ENCODE measurements at places on chromosomes 12 and 14. TPM values are rescaled to one million over a fixed set of nuclear protein-coding genes. Genes with fewer than 3 reads are reported as not detected.

CISTR gene
- total RNA-seq, result not detected

- DNase-seq, result no peak
Observed at GRCh38 chr12:82593143-82593542, 93.6 kb upstream of the TMTC2 start.

DNA sequence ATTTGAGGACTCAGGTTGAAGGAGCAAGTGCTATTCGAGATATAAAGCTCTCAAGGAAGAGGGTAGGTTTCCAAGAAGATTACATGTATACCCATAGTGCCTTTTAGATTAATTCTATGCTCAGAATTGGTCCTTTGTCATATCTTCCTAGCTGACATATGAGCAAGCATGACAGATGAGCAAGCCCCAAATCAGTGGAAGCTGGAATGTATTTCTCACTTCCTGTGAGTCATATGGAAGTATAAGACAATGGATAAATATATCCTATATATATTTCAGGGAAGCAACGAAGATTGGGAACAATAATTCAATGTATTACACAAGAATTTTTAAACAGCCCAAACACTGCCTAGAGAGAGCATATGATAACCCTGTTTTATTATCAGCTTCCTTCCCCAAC, 674.1 kb upstream of the ATXN7L3B start:
- no peak for DNase-seq

MYO1H gene
- not detected for total RNA-seq

ITGB7 gene
- total RNA-seq, result 2.1 TPM

DNA sequence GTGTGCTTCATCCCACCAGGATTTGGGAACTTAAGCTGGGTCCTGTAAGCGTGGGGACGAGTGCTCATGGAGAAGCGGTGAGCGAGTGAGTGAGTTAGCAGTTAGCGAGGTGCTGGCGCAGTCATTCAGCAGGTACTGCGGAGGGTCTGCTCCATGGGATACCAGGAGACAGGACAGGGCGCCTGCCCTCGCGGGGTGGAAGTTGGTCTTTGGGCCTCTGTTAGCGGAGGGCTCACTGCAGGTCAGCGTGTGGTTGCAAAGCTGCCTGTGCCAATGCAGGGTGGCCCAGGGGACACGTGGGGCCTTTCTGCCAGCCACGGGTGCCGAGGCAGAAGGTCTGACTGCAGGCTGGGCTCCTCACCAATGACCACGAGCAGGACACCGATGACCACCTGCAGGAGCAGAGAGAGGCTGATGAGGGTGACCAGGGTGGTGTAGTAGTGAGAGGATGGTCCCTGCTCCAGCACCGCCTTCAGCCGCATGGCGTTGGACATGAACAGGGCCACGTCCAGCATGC, 97.6 kb downstream of the NINJ2 start:
- no peak for DNase-seq

DNA sequence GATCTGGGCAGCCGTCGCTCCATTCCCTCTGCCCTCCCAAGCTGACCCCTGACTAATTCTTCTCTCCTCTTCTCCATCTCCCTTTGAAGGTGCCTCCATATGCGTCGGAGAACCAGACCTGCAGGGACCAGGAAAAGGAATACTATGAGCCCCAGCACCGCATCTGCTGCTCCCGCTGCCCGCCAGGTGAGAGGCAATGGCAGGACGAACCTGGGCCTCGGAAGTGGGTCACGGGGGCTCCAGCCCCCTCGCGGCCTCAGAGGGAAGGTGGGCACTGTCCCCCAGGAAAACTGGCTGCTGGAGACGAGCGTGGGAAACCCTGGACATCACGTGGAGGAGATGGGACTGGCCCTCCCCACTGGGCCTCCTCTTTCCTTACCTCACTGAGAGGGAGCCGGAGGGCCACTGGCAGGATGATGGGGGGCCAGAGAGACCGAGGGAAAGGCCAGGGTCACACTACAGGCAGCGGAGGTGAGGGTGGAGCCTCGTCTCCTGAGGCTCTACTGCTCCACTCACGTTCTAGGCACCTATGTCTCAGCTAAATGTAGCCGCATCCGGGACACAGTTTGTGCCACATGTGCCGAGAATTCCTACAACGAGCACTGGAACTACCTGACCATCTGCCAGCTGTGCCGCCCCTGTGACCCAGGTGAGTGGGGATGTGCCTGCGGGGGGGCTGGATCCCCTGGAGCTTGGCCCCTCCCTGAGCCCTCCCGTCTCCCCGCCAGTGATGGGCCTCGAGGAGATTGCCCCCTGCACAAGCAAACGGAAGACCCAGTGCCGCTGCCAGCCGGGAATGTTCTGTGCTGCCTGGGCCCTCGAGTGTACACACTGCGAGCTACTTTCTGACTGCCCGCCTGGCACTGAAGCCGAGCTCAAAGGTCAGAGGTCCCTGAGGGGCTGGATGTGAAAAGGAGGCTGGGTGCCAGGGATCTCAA, 806 bp downstream of the LTBR start:
- DNase-seq, result no peak

DNA sequence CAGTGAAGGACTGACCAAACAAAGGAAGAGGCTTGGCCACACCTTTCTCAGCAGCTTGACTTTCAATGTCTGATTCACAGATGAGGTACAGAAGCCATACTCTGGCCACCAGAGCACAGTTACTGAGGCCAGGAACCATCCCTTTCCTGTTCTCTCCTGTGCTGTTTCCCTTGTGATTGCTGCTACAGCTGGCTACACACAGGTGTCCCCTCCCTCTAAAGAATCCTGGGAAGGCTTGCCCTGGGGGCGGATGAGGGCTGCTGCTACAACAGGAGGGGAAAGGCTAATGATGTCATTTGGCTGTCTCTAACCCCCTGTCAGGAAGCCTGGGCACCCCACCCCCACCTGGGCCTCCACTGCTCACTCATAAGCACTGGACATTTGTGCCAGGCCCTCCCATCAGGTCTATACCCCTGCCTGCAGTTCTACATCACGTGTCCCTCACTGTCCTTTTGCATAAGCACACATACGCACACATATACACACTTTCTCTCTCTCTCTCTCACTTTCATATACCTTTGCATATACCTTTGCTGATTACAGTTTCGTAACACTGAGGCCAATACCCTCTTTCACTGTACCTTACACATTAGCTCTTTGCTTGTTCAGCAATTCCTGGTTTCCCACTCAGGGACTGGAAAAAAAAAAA, 41.4 kb downstream of the PRPF40B start:
- DNase-seq, result peak; percentile 32

LRIG3 gene
- 23.7 TPM for total RNA-seq

DERA gene
- 20.1 TPM for total RNA-seq

GRCh38 chr12:12460935-12461922, 101.4 kb downstream of the DUSP16 start:
- no peak for DNase-seq

DNA sequence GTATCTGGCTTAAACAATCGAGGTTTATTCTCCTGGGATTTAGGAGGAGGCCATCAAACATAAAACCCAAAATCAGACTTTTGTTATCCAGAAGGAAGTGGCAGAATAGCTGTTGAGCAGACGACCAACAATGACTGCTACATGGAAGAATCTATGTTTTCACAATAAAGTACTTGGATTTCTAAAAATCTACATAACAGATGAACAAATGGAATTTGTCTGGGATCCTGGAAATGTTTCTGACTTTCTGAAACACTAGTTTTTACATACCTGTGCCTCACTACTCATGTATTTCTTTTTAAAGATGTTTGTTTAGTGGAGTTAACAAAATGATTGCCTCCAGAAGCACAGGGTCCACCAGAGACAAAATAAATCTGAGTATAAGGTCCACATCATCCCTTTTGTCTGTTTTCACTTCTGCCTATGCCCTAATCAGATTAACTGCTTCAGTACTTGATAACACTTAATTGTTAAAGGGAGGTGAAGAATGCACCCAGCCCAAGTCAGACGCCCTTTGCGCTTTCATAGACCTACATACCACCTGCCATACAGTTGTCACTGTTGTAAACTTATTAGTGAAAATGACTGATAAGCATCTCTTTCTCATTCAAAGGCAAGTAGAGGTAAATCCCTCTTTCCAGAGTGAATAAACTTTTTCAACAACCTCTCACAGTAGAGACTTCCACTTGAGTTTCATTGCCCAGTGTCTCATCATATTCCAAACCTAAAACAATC, 164.6 kb downstream of the EGLN3 start:
- no peak for DNase-seq

SYT10 gene
- total RNA-seq, result 0.10 TPM

DNA sequence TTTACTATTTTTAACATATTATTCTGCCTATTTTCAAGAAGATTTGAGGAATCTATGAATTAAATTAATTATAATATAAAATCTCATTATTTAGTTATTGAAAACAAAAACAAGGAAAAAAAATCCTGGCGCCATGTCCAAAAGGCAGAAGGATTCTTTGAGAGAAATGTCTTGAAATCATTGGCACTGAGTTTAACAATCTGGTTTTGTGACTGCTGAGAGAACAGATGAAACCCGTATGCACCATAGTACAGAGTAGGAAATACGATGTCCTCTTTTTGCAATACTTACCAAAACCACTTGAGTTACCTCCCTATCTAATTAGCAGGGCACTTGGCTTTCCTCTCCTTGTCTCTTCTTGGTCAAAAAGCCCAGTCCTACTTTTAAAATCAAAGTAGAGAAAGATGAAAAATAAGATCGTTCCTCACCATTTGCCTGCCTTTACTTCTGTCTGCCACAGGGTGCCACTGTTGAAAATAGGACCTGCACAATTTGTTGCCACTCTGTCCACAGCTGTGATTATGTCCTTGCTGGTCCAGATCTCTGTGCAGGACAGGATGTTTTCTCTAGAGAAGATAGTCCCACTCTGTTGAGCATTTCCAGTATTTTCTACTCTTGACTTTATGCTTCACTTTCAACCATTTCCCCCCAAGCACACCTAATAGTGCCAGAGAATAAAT, 179.7 kb downstream of the PDZRN4 start:
- DNase-seq, result no peak

- DNase-seq, result no peak
Observed at GRCh38 chr14:75770635-75771034, 109.6 kb downstream of the TTLL5 start.

CLEC2D gene
- total RNA-seq, result 12.6 TPM

GRCh38 chr14:94401083-94401482, 12.7 kb upstream of the SERPINA1 start:
- DNase-seq, result no peak

GRCh38 chr14:87879389-87879788, 113.6 kb downstream of the GALC start:
- no peak for DNase-seq

NYNRIN gene
- total RNA-seq, result 13.1 TPM

- no peak for DNase-seq
Observed at GRCh38 chr14:103526247-103526913, 2.6 kb upstream of the TRMT61A start.

DNA sequence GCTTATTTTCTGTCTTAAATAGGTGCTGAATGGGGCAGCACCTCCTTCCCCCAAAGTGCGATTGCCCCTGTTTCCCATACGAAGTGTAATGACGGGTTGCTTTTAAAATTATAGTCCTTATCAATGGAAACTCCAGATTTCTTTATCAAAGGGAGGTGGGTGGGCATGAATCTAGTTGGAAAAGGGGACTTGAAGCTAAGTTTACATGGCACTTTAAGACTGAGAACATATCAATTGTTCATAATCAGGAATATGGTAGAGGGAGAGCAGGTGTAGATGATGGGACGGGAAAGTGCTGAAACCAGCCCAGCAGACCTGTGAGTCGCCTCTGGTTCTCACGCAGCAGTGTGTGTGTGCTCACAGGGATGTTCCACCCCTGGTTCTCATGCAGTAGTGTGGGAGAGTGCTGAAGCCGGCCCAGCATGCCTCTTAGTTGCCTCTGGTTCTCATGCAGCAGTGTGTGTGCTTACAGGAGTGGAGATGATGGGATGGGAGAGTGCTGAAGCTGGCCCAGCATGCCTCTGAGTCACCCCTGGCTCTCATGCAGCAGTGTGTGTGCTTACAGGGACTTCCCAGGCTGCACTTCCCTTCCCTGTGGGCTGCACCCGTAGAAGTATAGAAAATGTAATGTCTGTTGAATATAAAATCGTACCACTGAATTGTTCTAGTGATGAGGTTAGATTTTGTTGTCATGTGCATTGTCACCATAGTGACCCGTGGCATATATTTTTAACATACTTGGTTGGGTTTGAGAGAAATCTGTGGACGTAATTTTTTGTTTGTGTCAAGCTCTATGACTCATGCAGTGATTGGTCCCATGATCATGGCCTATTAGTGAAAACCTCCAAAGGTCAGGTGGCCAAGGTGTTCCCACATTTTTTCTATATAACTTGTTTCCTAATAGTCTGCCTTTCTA, 51.6 kb downstream of the GPATCH2L start:
- DNase-seq, result peak; percentile 76

BCL2L2 gene
- total RNA-seq, result 81.7 TPM

GRCh38 chr12:57607958-57608663, 3.1 kb upstream of the ARHGEF25 start:
- no peak for DNase-seq

DNA sequence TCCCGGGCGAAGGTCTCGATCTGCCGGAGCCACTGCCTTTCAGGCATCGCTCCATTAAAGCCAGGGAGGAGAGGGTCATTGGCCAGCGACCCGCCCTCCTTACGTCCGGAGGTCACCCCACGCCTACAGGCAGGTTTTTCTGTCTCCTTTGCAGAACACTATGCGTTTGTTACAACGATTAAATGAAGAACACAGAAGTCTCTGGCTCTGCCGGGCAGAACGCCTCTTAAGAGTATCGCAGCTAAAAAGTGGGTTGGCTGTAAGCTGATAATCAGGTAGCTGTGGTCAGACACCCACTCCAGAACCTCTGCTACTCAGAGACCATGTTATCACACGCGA, 15.0 kb downstream of the OTX2 start:
- no peak for DNase-seq

COX6A1 gene
- 261 TPM for total RNA-seq

GRCh38 chr14:96783915-96784224, 13.3 kb upstream of the VRK1 start:
- no peak for DNase-seq

GRCh38 chr12:51951843-51952722, 584 bp downstream of the ACVR1B start:
- DNase-seq, result peak; percentile 87

DNA sequence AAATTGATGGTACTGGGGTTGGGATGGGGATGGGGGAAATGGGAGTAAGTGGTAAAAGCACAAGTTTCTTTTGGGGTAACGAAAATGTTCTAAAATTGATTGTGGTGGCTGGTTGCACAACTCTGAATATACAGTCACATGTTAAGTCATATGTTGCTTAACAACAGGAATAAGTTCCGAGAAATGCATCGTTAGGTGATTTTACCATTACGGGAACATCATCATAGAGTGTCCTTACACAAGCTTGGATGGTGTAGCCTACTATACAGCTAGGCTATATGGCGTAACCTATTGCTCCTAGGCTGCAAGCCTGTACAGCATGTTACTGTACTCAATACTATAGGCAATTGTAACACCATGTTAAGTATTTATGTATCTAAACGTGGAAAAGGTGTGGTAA, 31.0 kb downstream of the ITGA7 start:
- DNase-seq, result peak; percentile 1

- no peak for DNase-seq
Observed at GRCh38 chr12:41466802-41467201, 278.7 kb downstream of the PDZRN4 start.

GRCh38 chr12:89029961-89030360, 322.3 kb downstream of the DUSP6 start:
- DNase-seq, result no peak

- DNase-seq, result no peak
Observed at GRCh38 chr14:50530358-50530757, 2.0 kb downstream of the MAP4K5 start.

All from posterior vena cava (tissue), 2 donors.